ENCODE measurements at places on chromosomes 16 and 17.

GRCh38 chr16:70359552-70359951 lies 12.8 kb downstream of the DDX19A start:
- no peak for DNase-seq

DNA sequence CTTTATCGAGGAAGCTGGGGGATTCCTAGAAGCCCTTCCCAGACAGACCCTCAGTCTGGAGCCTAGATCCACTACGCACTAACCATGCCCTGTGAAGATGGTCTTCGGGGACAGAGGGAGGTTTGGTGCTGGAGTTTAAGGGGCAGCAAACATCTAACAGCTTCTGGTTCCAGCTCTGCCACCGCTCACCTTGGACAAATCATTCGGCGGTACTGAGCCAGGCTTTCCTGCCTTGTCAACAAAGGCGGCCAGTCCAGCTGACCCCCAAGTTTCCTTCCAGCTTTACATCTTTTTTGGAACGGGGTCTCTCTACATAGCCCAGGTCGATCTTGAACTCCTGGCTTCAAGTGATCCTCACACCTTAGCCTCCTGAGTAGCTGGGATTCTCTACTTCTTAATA lies 369 bp upstream of the GJD3 start:
- DNase-seq: no peak

GRCh38 chr16:86051368-86052114 lies 152.6 kb downstream of the IRF8 start:
- DNase-seq: no peak

DNA sequence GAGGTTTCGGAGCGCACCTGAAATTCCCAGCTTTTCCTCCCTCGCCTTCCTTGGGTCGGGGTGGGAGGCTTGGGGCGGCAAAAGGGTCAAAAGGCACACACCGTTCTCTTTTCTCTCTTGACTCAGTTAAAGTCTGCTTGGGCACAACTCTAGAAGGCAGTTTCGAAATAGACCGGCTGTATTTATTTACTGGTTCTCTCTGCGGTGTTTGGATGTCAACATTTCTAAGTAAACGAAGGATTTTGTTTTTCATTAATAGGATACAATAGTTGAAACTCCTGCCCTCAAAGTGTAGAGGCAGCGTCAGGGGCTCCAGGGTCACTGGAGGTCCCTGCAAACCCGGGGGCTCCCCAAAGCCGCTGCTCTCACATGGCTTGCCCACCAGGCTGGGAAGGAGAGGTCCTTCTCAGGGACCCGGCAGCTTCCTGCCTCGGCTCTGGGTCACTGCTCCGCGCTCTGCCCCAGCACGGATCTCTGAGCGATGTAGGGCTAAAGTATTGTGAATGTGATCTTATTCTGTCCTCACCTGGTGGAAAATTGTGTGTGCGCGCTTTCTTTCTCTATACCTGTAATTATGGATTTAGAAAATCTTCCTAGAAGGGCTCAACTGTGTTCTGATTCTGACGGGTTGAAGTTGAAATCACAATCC lies 952 bp downstream of the BMERB1 start:
- no peak for DNase-seq

DNA sequence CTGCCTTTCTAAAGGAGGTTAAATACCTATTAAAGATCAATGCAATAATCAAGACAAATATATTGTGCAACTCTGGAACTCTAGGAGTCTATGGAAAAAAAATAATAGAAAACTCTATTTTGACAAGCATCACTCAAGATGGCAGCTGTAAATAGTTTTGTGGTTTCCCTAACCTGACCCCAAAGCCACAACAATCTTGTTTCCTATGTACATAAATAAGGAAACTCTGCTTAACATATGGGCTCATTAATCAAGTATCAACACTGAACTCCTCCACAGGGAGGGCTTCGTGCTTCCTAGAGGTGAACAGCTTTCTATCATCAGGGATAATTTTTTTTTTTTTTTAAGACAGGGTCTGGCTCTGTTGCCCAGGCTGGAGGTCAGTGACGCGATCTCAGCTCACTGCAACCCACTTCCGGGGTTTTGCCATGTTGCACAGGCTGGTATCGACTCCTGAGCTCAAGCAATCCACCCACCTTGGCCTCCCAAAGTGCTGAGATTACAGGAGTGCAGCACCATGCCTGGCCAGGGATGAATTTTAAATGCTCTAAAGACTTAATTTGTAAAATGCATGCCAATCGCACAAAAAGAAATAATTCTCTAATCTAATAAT lies 42.5 kb downstream of the ARHGAP17 start:
- no peak for DNase-seq

- DNase-seq: no peak
Measured at GRCh38 chr16:30858829-30859423, 35.0 kb downstream of the BCL7C start.

- no peak for DNase-seq
Measured at GRCh38 chr16:75382611-75383010, 50.7 kb downstream of the CFDP1 start.

DNA sequence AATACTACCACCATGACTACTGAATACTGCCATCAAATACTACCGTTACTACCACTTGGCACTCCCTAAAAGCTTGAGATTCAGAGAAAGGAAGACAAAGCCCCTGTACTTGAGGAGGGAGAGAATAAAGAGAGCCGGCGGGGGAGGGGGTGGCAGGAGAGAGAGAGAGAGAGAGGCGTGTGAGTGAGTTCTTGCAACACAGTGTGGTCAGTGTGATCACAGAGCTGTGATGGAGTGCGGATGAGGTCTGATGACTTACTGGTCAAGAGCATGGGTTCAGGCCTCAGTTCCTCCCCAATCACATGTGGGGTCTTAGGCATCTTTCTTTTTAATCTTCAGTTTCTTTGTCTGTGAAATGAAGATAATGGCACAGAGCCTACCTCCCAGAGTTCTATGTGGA lies 19.2 kb downstream of the PRKCB start:
- DNase-seq: peak; percentile 53

DNA sequence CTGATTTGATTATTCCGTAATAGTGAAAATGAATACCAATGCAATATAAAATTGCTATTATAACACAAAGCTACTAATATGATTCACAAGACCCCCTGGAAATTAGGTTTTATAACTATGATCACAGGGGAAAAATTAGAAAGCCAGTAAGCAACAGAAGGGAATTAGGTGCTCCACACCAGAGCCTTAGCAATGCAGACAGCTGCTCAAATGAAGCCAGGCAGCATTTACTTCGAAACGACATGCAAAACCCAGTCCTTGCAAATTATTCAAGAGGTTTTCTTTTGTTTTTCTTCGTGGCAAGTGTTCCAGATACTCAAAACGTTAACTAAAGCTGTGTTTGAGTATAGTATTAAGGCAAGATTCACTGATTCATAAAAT lies 47.9 kb downstream of the TOX3 start:
- no peak for DNase-seq

DNA sequence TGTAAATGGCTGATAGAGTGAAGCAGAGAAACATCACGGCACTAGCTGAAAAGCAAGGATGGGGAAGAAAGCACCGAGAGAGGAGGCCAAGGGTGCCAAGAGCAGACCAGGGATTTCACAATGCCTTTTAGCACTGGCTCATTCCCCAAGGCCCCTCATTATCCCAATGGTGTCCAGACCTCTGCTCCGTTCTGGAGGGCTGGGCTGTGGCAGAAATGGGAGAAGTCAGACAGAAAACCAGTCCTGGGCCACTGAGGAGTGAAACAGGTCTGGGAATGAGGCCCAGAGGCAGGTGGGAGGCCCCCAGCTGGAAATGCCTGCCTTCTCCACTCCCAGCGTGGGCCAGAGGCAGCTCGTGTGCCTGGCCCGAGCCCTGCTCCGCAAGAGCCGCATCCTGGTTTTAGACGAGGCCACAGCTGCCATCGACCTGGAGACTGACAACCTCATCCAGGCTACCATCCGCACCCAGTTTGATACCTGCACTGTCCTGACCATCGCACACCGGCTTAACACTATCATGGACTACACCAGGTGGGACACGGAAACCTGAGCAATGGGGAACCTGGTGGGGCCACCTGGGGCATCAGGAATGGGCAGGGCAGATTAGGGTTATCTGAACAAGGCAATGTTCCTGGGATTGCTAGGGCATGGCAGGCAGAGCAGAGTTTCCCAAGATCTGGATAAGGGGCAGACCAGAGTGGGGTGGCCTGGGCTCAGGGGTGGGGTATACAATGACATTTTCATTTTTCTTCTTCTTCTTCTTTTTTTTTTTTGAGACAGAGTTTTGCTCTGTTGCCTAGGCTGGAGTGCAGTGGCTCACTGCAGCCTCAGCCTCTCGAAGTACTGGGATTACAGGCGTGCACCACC lies 20.3 kb downstream of the ANKRD40 start:
- DNase-seq: no peak

GRCh38 chr17:79049821-79050220 lies 24.8 kb upstream of the ENGASE start:
- DNase-seq: no peak

- no peak for DNase-seq
Measured at GRCh38 chr16:17468611-17469010, 2.1 kb downstream of the XYLT1 start.

DNA sequence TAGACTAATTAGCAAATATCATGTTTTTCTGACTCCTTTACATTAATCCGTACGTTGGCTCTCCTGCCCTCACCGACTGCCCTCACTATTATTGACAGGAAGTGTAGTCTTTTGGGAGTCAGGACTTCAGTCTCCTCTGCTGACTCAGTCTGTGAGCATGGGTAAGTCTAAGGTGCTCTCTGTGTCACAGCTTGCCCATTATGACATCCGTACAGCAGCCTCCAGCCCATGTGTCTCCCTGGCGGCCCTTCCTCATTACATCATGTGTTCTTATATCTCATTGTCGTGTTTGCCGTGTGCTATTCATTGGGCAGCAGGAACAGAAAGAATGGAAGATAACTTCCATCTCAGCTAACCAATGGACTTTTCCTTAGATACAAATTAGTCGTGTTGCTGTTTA lies 77.5 kb downstream of the MRTFB start:
- DNase-seq: no peak

DNA sequence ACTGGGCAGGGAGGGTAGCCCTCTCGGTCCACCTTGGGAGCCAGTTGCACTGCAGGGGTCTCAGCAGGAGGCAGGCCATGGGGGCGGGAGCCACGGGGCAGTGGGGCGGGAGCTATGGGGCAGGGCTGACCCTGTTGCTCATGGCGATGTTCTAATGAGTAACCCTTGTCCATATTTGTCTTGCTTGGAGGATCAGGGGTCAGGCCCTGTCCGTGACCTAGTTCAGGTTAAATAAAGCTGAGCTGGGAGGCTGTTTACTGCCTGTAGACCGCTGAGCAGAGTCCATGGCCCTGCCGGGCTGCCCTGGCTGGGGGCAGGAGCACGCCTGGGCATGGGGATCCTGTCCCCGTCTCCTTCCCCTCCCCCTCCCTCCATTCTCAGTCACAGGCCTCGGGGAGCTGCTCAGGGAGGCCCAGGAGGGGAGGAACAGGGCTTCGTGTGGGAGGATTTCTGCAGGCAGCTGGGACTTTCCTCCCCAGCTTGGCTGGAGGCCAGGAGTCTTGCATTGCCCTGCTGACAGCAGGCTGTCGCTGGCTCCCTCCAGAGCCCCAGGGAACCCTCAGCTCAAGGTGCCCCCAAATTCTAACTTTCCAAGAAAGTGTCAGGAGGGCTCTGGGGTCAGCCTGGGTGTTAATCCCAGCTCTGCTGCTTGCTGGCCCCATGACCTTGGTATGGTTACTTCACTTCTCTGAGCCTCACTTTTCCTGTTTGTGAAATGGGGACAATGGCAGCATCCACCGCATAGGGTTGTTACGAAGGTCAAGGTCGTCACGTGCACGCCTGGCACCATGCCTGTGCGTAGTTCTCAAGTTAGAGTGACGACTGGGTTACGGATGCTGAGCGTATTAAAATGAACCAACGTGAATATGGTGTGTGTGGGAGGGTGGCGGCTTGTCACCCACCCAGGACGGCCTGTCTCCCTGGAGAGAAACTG lies 6.1 kb upstream of the SERPINF2 start:
- DNase-seq: peak; percentile 98

DNA sequence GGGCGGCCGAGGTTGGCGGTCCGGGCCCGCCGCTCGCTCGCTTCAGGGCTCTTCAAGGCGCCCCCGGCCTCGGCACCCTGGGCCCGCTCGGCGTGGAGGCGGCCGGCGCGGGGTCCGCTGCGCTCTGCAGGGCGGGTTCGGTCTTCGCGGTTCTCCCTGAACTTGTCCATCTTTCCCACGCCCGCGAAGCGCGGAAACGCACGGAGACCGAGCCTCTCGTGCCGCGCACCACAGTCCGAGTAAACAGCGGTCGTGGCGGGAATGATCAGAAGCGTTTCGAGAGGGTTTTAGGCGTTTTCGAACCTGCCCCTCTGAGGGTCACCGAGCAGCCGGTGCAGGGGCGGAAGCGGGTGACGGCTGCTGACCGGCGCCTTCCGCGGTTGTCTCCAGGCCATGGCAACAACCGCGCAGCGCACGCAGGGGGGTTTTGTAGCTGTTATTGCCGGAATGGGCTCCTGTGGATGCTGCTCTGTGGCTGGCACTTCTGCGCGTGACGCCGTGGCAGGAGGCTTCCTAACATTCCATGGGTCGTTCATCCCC lies 414 bp downstream of the NARF start:
- DNase-seq: peak; percentile 22

GRCh38 chr17:69325518-69326376 lies 1.2 kb downstream of the ABCA5 start:
- DNase-seq: no peak

GRCh38 chr16:4994719-4995434 lies 36.7 kb downstream of the SEC14L5 start:
- peak; percentile 21 for DNase-seq

GRCh38 chr16:75109732-75110243 lies 6.8 kb downstream of the LDHD start:
- DNase-seq: peak; percentile 11

GRCh38 chr17:19769946-19770652 lies 22.0 kb upstream of the ALDH3A1 start:
- no peak for DNase-seq

- no peak for DNase-seq
Measured at GRCh38 chr16:78900044-78900811, 700.3 kb downstream of the MAF start.

GRCh38 chr17:2957631-2958286 lies 105.6 kb downstream of the OR1D5 start:
- no peak for DNase-seq

DNA sequence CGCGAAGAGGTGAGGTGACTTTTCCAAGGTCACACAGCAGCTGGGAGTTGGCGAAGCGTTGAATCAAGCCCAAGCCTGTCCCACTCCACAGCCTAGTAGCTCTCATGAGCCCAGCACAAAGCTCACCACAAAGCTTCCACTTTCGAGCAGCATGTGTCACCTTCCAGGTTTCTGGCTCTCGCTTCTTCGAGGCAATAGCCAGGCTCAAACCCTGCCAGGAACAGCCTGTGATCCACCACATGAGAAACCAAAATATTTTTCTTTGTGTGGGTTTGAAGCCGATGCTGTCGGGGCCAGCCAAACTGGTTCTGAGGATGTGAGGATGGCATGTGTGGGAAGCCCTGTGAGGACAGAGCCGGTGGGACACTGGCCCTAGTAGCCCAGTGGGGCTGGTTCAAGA lies 68.1 kb downstream of the COG7 start:
- no peak for DNase-seq

- DNase-seq: peak; percentile 90
Measured at GRCh38 chr16:11066261-11066870, 122.0 kb downstream of the CLEC16A start.

DNA sequence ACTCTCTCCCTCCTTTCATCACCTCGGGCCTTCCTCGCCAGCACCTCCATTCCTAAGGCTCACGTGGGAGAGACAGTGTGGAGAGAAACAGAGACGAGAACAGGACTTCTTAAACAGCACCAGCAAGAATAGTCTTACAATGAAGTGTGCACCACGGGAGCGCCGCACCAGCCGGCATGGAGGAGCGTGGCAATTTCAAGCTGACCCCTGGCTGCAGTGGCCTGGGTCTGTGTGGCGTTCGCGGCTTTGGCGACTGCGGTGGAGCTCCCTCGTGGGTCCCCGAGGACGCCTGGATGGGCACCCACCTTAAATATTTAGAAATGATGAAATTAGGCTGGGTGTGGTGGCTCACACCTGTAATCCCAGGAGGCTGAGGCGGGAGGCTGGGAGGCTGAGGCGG lies 20.5 kb upstream of the MED9 start:
- no peak for DNase-seq

Measured in inflammatory macrophage (primary cell).